ENCODE measurements at places on chromosomes 3 and 15. TPM values are rescaled to one million over a fixed set of nuclear protein-coding genes. Genes with fewer than 3 reads are reported as not detected.
A peak's percentile ranks its signal among the peaks of the same experiment; 100 is the strongest.

DNA sequence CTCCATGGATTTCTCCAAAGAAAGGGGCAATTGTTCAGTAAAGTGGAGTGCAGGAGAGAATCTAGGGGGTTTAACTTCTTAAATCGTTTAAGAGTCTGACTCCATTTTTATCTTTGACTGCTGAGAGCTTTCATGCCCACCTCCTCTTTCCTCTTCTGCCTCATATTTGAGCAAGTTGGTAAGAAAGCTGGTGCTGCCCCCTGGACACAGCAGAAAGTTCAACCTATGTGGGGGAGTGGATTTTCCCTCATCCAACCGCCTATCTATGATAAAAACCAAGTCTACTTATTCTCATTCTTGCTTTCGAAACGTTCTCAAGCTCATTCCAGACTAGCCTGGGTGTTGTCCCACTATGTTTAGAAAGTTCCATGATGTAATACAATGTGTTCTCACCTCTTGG is 26.0 kb downstream of the HHLA2 start:
- DNase-seq = no peak

DNA sequence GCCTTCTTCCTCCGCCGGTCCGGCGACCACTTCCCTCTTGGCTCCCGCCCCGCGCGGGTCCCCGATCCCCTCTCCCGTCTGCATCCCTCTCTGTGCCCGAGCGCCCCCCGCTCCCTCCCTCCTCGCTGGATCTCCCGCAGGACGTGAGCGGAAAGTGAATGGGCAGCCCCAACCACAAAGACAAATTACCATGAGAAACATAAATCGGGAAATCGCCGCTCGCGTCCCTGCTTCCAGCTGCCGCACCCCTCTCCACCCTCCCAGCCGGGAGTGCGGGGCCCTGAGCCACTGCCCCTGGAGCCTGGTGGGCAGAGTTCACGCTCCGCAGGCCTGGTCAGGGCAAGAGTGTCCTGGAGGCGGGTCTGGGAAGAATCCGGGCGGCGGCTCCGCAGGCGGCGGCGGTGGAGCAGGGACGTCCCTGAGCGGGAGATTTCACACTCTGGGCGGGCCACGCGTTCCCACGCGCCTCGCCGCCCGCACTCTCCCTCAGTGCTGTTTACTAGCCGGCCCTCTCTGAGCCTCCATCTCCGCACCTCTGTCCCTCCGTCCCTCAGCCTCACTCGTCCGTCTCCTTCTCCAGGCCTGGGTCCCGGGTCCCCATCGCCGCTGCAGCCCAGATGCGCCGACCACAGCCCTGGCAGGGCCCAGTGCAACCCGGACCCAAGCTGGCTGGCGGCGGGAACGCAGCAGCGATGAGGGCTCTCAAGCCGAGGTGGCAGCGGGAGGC is 835 bp downstream of the SEMA5B start:
- peak; percentile 64 for DNase-seq

DNA sequence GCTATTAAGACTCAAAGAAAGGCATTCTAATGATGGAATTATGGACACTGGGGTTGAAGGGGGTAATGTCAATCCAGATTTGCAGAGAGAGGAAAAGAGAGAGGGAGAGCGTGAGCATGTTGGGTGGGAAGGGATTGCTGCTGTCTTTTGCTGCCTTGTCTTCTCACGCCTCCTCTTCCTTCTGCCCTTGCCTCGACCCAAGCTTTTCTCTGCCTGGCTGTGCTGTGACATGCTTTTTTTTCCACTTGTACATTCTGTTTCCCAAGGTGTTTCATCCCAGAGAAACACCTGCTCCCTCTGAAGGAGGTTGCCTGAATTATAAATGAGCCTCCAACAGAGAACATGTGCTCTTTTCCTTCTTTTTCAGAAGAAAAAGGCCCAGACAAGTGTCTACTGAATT is 80.3 kb downstream of the BDH1 start:
- DNase-seq = no peak

- no peak for DNase-seq
Measured at GRCh38 chr3:159413319-159413718, 575.3 kb upstream of the IL12A start.

GRCh38 chr3:64974401-64974800 is 286.6 kb upstream of the ADAMTS9 start:
- DNase-seq = no peak

DNA sequence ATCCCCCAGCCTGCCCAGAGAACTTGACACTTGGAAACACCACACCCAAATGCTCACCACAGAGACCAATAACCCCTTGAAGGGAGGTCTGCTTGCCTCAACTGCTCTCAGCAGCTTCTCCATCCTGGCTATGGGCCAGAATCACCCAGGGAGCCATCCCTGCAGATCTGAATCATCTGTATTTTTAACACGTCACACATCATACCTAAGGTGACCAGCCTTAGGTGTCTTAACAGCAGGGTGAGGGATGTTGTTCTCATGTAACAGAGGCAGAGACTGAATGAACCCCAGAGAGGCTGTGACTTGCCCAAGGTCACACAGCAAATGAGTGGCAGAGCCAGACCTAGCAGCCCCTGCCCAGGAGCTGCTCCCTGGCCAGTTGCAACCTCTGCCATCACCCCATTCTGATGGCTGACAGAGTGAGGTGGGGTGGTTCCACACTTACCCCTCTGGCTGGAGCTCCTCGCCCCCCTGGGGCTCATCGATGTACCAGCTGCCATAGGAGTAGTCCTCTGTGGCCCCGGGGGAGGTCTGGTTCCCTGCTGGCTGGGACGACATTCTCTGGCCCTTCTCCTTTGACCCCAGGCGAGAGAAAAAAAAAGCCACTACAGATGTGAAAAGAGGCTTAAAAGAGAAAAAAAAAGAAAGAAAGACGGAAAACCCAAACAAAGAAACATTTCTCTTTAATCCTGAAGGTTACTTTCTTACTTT is 722 bp downstream of the STRA6 start:
- no peak for DNase-seq

- no peak for DNase-seq
Measured at GRCh38 chr15:25742776-25743547, 120.2 kb downstream of the ATP10A start.

- peak; percentile 64 for DNase-seq
Measured at GRCh38 chr15:64856429-64857145, 14.9 kb downstream of the PLEKHO2 start.

DNA sequence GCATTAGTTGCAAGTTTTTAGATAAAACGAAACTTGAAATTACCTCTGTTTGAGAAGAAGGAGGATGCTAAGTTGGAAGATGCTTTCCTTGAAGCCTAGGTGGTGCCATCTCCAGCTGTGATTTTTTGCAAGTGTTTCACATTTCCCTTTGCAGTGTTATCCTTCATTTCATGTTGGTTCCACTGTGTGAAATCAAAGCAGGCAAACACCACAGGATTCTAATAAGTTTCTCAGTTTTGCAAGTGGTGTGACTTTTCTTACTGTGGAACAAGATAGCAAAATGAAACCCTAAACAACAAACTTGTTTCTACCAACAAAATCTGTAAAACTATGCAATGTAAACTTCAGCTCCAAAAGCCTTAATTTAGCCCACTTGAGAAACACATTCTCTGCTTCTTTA is 260.9 kb downstream of the OXSM start:
- DNase-seq = no peak

DNA sequence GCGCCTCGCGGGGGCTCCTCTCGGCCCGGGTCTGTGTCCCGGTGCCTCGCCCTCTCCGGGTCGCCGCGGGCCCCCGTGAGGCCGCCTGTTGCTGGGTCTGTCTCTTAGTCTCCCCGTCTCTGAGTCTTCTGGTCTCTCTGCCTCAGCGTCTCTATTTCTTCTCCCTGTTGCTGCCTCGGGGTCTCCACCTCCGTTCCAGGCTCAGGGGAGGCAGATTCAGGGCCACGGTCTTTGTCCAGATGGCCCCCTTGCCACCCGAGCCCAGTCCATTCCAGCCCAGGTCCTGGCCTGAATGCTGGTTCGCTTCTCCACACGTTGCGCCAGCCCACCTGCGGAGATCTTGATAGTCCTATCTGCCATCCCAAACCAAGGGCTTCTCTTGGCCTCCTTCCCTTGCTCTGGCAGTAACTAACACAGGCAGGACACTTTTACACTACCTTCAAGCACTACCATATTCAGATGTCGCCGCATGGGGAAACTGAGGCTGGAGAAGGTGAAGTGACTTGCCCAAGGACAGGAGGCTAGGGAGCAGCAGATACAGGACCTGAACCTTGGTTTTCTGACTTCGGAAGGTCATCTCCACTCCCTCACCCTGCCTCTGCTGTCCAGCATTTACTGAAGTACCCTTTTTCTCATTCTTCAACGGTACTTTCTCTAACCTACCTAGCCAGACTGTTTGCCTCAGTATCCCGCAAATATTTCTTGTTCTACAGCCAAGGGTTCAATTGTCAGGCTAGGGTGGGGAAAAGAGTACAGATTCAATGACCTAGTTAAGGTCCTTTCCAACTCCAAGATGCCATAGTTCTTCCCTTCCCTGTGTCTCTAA is 616 bp upstream of the IGDCC4 start:
- DNase-seq = peak; percentile 43

DNA sequence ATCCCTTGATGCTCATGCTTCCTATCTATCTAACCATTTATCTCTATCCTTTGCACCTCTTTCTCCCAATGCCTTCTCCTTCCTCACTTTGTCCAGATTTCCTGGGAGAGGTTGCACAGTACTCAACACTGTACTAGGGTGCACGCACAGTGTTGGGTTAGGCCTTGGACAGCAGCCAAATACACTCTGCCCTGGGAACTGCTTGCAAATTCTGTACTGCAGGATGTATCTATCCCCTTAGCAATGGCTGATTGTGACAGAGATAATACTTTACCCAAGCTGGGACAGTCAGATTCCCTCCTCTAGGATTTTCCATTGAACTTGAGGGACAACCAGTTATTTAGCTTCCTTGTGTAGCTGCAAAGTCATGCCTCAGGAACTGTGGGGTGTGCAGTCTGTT is 113.3 kb downstream of the IL20RB start:
- no peak for DNase-seq

DNA sequence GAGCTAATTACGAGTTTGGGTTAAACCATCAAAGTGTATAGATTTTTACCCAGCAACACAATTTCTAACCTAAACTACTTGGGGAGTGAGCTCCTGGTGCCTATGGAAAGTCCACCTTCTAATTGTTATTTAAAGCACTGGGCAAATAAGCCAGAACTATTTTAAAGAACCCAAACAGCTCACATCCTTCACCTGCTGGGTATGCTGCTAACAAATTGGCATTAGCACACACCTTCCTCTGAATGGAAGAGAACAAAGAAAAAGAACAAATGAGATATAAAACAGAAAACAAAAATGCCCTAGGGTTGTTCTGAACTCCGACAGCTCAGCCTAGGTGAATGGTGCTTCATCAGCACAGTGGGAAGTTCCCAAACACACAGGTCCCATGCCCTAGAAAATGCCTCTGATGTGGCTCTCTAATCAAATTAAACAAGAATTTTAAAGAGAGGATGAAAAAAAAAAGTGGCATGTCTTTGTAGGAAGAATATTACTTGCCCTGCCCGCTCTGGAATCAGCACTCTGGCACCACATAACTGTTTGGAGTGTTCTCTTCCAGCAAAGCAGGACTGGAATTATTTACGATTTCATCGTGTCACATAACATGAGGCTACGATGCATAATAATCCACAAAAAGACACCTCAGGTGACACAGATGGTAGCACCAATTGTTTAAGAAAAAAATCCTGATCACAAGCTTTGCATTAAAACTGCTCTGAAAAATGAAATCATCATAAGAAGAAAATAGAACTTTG is 334.4 kb downstream of the GBE1 start:
- no peak for DNase-seq

DNA sequence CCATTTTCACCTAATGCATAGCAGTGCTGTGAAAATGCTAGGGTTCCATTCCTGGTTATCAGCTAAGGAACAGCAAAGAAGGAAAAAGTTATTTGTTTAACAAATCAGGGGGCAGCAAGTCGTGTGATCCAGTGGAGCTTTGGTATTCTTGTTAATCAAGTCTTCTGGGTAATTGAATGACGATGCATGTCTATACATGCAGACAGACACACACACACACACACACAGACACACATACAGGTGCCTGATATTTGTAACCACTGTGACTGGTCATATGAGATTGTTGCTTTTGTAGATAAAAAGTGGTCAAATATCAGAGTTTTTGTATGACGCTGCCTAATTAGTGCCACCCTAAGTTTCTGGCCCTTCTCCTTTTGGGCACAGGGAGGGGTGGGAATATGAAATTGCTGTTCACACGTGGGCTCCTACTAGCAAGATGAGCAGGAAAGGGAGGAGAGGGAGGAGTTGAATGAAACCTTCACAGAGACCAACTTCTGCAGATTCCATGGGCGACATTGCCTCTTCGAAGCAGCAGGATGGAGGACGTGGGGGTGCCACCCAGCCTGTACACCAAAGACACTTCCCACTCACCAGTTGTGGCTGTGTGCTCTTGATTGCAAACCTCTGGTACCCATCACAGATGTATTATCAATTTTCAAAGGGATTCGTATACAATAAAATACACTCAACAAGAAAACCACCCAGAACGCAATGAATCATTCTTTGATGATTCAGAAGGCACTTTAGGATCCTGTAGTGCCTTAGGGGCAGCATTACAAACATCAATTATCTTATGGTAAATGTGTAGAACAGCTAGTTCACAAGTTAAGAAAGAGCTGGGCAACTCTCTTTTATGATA is 281.9 kb upstream of the ICE2 start:
- no peak for DNase-seq

DNA sequence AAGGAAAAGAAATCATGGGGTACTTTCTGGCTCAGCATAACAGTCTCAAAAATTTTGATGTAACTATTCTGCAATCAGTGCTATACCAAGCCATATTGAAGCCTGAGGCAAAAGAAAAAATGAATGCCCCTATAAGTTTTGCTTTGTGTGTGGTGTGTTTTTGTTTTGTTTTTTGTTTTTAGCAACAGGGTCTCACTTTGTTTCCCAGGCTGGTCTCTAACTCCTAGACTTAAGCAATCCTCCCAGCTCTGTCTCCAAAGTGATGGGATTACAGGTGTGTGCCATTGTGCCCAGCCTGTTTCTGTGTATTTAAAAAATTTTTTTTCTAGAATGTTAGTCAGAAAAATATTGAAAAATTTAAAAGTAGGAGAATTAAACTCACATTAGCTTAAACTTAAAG is 93.2 kb downstream of the ZNF280D start:
- peak; percentile 28 for DNase-seq

GRCh38 chr3:5149306-5149880 is 27.3 kb downstream of the ARL8B start:
- DNase-seq = no peak

GRCh38 chr3:149003653-149004305 is 12.4 kb downstream of the GYG1 start:
- DNase-seq = no peak

SORD gene
- 36.7 TPM for total RNA-seq

LEKR1 gene
- total RNA-seq = 1.9 TPM

REC114 gene
- total RNA-seq = not detected

HGD gene
- 0.28 TPM for total RNA-seq
